Tibial artery (tissue), 4 donors: ENCODE measurements at places on chromosomes 16 and 17.

DNA sequence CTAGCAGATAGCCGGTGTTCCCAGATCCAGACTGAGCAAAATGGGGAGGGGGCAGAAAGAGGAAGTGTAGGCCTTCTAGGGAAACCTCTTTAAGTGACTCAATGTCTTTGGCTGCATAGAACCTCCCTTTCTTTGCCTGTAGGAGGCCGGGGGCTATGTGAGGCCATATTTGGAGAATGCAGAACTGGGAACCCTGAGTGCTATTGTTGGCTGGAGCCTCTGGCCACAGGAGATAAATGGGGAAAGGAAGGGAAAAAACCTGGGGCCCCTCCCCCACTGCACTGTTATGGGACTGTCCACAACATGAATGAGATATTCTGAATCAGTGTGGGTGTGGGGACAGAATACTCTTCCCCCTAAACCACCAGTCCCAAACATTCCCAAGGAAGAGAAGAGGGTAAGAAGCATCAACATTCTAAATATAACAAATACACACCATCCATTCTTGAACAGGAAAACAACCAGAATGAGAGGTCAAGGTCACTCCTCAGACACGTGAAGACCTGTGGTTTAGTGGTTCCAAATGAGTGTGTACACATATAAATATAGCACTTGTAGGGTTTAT, 2.4 kb downstream of the VPS25 start:
- DNase-seq = no peak

GRCh38 chr17:8122422-8122923, 1.4 kb downstream of the HES7 start:
- DNase-seq = no peak

- DNase-seq = no peak
Measured at GRCh38 chr16:52569701-52570100, 22.8 kb upstream of the TOX3 start.

DNA sequence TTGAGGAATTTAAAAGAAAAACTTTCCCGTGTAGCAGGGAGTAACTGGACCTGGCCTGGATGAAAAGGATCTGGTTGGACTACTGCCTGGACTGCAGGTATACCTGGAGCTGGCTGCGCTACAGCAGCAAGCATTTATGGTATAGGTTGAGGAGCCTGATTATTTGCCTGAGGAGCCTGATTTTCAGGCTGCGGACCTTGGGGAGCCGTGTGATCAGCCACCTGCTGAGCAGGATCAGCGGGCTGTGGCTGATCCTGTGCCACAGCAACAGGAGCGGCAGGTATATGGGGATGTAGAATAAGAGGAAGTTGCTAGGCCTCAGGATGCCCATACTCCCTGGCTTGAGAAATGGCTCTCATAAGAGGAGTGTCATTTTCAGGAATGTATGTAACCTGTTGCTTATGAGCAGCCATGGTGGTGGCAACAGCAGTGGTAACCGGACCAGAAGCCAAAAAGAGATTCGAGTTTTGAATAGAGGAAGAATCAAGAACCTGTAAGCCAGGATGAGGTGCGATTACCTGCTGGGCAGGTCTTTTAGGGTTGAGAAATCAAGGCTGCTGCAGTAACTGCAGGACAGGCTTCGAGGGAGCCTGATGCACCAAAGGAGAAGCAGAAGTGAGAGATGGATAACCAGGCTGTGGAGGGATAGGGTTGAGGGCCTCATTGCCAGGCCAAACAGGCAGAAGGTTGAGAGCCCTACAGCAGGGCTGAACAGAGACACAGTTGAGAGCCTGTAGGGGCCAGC, 60.9 kb upstream of the ARL4D start:
- no peak for DNase-seq

DNA sequence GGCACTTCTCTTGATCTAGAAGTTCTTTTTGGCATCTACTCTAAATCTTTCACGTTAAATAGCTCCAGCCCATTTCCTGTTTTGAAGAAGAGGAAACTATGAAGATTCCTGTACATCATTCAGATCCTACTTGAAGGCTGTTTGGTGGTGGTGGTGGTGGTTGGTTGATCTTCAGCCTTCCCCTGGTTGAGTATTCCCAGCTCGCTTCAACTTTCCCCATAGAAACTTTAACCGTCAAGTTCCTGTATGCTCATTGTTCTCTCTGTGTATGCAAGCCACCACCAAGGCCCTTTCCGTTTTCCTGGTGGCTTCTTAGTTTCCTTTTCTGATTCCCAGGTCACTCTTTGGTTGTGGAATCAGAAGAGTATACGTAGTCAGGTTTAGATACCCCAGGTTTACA, 3.3 kb downstream of the LRRC46 start:
- no peak for DNase-seq

- DNase-seq = no peak
Measured at GRCh38 chr16:27778926-27779570, 229.1 kb downstream of the KATNIP start.

- DNase-seq = no peak
Measured at GRCh38 chr17:16199093-16199492, 16.2 kb downstream of the NCOR1 start.

GRCh38 chr17:77485089-77485833, 344.5 kb downstream of the SEC14L1 start:
- no peak for DNase-seq

DNA sequence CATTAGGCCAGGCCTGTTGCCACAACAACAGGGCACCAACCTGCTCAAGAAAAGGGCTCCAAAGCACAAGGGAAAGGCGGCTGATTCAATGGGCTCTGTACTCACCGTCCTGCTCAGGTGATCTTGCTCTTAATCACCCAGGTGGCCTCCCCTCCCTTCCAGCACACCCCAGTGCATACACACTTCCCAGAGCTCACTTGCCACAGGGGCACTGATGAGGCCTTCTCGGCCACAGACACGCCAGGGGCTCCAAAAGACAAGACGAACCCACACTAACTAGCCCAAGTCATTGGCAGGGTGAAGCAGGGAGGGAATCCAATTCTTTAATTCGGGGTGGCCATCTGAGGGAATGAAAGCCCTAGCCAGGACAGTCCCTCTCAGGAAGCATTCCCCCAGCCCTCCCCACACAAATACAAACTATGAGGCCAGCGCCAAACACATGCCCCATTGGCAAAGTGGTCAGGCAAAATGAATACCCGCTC, 1.4 kb downstream of the MYO18A start:
- DNase-seq = no peak

GRCh38 chr17:67376737-67377487, at the start of gene PITPNC1:
Gene PITPNC1, plus strand, starts transcription at chr17:67377281.
- DNase-seq = peak; percentile 91

GRCh38 chr17:13776027-13776551, 174.4 kb upstream of the HS3ST3A1 start:
- no peak for DNase-seq

- no peak for DNase-seq
Measured at GRCh38 chr17:43949781-43950180, 4.0 kb downstream of the PYY start.

DNA sequence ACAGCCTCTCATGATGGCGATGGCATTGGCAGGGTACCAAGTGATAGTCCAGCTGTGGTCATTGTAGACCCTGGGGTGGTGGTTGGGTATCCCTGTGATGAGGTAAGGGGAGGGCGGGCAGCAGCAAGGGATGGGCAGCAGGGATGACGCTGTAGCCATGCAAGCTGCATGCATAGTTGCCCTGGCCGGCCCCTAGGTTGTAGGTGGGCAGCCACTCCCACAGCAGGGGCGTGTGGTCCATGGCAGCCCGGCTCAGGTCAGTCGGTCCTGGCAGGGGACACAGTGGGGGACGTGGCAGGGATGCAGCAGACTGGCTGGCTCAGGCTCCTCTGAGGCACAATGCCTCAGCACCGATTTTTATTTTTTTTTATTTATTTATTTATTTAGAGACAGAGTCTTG, 8.7 kb downstream of the DRC3 start:
- no peak for DNase-seq

DNA sequence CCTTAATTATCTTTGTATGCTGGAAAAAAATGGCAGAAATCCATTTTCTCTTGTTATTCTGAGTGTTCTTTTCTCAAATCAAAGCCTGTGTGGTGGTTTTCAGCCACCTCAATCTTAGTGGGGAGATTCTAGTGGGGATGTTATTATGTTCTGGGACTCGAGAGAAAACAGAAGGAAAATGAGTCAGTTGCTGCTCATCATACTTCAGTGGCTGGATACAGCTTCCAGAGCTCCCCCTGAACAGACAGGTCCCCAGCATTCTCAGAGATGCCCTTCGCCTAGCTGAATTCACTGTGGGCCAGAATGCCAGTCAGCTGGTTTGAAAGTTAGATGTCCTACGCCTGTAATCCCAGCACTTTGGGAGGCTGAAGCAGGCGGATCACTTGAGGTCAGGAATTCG, 8.5 kb downstream of the ST6GALNAC1 start:
- no peak for DNase-seq

GRCh38 chr17:35052780-35053179, 10.7 kb downstream of the RFFL start:
- no peak for DNase-seq

GRCh38 chr17:4220655-4221054, 43.1 kb downstream of the ANKFY1 start:
- DNase-seq = peak; percentile 77

- DNase-seq = no peak
Measured at GRCh38 chr16:90019543-90020259, 445 bp upstream of the DBNDD1 start.

- no peak for DNase-seq
Measured at GRCh38 chr17:43995150-43995471, 9.3 kb upstream of the NAGS start.
